Motor neuron (in vitro differentiated cells): ENCODE measurements at places on chromosomes 1 and 21. TPM values are rescaled to one million over a fixed set of nuclear protein-coding genes. Genes with fewer than 3 reads are reported as not detected.

SLC44A5 gene
- total RNA-seq: 0.27 TPM in 1 of 2 replicates, not detected in the other

UROD gene
- total RNA-seq: 105 TPM in 2 replicates

TEKT2 gene
- total RNA-seq: 11.5 and 11.8 TPM in 2 replicates

OR2L5 gene
- total RNA-seq: 0.27 TPM in 1 of 2 replicates, not detected in the other

KIAA0319L gene
- 52.7 and 54.8 TPM in 2 replicates for total RNA-seq

MCOLN2 gene
- 0.31 and 1.2 TPM in 2 replicates for total RNA-seq
